H9 (cell line): ENCODE measurements at places on chromosomes 12 and 14.
A peak's percentile ranks its signal among the peaks of the same experiment; 100 is the strongest.

DNA sequence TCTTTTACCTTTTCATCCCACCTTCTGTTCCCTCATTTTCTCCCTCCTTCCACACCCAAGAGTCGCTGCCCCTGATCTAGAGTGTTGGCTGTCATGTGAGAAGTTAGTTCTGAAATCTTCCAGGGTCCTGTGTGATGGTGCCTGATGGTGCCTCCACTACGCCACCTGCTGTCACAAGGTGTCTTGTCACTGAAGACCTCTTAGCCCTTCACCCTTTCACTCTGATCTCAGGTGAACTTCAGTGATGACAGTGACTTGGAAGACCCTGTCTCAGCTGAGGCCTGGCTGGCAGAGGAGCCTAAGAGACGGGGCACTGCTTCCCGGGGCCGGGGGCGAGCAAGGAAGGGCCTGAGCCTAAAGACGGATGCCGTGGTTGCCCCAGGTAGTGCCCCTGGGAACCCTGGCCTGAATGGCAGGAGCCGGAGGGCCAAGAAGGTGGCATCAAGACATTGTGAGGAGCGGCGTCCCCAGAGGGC, 7.6 kb upstream of the PFDN5 start:
- H3K4me3 ChIP-seq: no peak overlapping the region
- H3K27me3 ChIP-seq: no peaks in the 10 kb centered on the region
- peaks cover 47% of the 10 kb centered on the region for H3K36me3 ChIP-seq
- H3K27ac ChIP-seq: no peak overlapping the region
- peak; percentile 77 for DNase-seq

GRCh38 chr14:60107477-60107876, 15.8 kb downstream of the PCNX4 start:
- no peaks in the 10 kb centered on the region for H3K27me3 ChIP-seq
- no peak for DNase-seq
- peaks cover 24% of the 10 kb centered on the region for H3K36me3 ChIP-seq
- no peaks in the 10 kb centered on the region for H3K4me1 ChIP-seq
- H3K27ac ChIP-seq: no peak overlapping the region
- no peak overlapping the region for H3K4me3 ChIP-seq

DNA sequence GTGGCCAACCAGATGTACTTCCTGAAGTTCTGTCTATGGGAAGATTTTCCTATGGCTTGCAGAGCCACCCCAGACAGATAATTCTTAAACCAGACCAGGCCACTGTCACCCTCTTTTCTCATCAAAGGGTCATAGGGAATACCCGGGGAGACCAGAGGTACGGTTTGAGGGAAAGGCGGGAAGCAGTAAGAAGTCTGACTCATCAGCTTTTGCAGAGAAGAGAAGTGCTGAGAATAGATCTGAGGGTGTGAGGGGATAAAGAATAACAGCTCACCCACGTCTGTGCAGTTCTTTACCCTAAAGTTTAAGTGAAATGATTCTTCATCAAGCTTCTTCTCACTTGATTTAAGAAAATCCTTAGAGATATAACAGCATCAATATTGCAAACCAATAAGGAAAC, 21.3 kb upstream of the POC1B start:
- H3K36me3 ChIP-seq: no peaks in the 10 kb centered on the region
- no peak for DNase-seq

DNA sequence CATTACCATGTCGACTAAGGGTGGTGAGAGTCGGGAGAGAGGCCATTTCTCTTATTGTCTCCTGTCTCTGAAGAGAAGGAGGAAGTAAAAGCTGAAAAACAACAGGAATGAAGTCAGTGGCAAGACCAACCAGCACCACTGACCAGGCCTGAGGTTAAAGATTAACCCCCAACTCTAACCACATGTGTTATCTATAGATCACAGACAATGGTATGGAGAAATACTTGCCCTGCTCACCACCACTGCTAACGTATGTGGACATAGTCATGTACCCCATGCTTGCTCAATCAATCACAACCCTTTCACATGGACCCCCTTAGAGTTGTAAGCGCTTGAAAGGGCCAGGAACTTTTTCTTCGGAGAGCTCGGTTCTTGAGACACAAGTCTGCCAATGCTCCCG, 690.9 kb upstream of the LMO3 start:
- DNase-seq: no peak
- no peak overlapping the region for H3K4me3 ChIP-seq
- H3K27me3 ChIP-seq: no peaks in the 10 kb centered on the region
- no peak overlapping the region for H3K27ac ChIP-seq
- H3K4me1 ChIP-seq: no peaks in the 10 kb centered on the region

DNA sequence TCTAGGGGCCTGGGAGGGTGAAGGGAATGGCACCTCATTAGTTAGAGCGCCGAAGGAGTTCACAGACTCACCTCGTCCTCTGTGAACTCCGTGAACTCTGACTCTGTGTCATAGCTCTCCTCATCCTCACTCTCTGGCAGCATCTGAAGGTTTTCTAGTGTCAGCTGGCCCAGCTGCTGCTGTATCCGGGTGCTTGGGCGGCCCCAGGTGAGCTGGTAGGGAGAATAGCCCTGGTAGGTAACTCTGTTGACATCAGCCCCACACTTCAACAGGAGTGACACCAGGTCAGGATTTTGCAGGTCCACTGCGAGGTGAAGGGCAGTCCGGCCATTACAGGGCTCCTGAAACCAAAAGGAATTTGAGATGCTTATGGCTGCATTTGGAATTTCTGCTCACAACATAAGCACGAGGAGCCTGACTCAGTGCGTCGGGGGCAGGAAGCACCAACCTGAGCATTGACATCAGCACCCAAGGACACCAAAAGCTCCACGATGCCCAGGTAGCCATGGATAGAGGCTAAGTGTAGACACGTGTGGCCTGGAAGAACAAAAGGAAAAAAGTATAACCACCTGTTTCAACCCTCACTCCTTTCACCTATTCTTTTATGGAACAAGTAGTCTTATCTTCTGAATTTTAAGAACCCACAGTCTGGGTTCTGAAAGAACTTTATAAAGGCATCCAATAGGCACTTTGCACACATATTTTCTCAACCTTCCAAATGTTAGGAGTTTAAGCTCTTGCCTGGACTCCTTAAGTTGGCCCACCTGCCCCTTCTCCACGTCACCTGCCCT, 2.0 kb downstream of the NFKBIA start:
- H3K4me3 ChIP-seq: peak overlapping the region; percentile 81
- no peak for DNase-seq
- peaks cover 7% of the 10 kb centered on the region for H3K4me1 ChIP-seq
- H3K36me3 ChIP-seq: peaks cover 43% of the 10 kb centered on the region
- no peak overlapping the region for H3K27ac ChIP-seq

DNA sequence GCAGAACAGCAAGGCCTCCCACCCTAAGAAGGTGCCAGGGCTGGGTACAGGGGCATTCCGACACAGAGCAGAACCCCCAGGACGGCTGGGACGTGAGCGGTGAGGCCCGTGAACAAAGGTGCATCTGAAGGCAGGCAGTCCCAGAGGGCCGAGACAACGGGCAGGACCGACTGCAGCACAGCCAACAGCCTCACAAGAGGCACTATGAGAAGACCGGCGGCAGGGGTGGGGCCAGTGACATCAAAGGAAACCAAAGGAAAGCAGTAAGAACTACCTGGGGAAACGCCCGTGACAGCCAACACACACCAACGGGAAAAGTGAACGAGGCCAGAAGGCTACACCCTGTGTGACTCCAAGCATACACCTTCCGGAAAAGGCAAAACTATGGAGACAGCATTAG, 9.1 kb downstream of the BTBD6 start:
- no peak overlapping the region for H3K27ac ChIP-seq
- H3K4me3 ChIP-seq: no peak overlapping the region
- DNase-seq: peak; percentile 27
- no peaks in the 10 kb centered on the region for H3K4me1 ChIP-seq
- no peaks in the 10 kb centered on the region for H3K36me3 ChIP-seq

DNA sequence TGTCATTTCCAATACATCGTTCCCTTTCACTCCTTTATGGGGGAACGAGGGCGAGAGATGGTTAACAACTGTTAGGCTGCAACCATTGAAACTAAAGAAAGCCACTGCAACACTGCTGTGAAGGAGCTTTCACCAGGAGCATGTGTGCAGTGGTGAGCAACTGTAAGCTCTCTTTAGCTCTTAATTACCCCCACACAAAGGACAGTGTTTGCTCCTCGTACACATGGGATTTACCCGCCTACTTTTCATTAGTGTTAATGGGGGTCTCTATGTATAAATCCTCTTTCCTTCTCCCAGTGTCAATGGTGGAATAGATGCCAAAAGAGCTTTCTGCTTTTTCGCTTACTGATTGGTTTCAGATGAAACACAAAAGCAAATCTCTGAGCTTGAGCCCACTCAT, 343.1 kb downstream of the FLRT2 start:
- peaks cover 5% of the 10 kb centered on the region; the same call in 1 of the 2 replicates for H3K4me1 ChIP-seq
- H3K27me3 ChIP-seq: no peaks in the 10 kb centered on the region
- DNase-seq: no peak
- no peaks in the 10 kb centered on the region for H3K36me3 ChIP-seq
- H3K4me3 ChIP-seq: no peak overlapping the region
- no peak overlapping the region for H3K27ac ChIP-seq

DNA sequence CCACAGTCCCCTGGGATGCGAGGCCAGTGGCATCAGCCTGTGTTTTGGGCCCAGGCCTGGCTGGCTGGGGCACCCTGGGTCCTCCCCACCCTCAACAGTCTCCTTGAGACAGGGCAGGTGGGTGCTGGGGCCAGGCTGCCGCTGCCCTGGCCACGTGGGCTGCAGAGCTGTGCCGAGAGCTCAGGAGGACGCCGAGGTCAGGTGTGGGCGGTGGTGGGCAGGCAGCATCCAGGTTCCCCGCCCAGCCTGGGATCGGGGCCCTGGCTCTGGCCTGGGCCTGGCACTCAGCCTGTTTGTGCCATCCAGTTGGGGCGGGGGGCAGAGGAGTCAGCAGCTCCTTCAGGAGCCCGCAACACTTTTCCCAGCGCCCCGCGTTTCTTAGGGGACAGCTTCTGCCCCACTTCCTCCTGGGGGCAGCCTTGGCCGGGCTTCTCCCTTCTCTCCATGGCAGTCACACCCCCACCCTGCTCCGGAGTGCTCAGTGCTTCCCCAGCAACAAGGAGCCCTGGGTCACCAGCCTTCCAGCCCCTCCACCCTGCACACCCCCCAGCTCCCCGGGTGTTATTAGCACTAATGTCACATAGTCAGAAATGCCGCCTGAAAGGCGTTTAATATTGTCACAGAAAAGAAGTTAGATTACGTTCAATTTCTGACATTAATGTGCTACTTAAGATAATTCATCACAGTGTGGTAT, 30.8 kb downstream of the KIF26A start:
- no peaks in the 10 kb centered on the region for H3K27me3 ChIP-seq
- no peak for DNase-seq
- H3K4me3 ChIP-seq: peak overlapping the region; percentile 12; the same call in 1 of the 2 replicates
- peaks cover 8% of the 10 kb centered on the region for H3K36me3 ChIP-seq
- H3K4me1 ChIP-seq: peaks cover 4% of the 10 kb centered on the region; the same call in 1 of the 2 replicates
- H3K27ac ChIP-seq: no peak overlapping the region

- H3K36me3 ChIP-seq: no peaks in the 10 kb centered on the region
- no peak for DNase-seq
- no peak overlapping the region for H3K4me3 ChIP-seq
- no peak overlapping the region for H3K27ac ChIP-seq
These were observed 1040.4 kb downstream of the FLRT2 start for GRCh38 chr14:86570371-86570770.

DNA sequence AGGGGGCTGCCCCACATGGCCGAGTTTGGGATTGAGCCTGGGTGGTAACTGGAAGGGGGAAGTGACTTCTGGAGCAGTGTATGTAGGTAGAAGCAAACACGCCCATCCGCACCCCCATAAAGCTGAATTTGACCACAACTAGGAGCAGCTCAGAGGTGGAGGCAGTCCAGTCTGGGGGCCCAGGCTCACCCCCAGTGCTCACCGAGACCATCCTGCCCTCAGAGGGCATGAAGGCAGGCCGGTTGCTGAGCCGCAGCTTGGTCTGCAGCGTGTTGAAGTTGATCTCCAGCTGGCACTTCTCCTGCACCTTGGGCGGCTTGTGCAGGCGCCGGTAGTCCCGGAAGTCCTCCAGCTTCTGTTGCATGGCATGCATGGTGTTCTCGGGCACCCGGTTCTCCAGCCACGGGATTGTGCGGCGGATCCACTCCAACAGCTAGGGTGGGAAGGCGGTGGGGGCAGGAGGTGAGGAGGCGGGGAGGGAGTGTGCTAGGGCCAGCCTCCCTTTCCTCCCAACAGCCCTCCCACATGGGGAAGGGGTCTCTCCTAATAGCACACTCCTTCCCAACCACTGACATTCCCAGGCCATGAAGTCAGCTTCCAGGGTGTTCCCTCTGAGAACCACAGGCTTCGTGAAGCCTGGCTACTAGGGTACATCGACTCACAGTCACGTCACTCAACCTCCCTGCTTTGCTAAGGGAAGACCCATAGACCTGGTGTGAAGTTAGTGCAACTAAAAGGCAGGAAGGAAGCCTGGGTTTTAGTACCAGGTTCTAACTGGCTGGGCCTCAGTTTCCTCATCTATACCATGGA, 87.0 kb downstream of the ACTN1 start:
- H3K4me1 ChIP-seq: no peaks in the 10 kb centered on the region
- H3K36me3 ChIP-seq: peaks cover 97% of the 10 kb centered on the region
- H3K27ac ChIP-seq: no peak overlapping the region
- no peaks in the 10 kb centered on the region for H3K27me3 ChIP-seq
- H3K4me3 ChIP-seq: no peak overlapping the region
